ENCODE measurements at places on chromosomes 16 and 17. TPM values are rescaled to one million over a fixed set of nuclear protein-coding genes. Genes with fewer than 3 reads are reported as not detected.

The MSLN gene
- not detected for total RNA-seq

The SLC52A1 gene
- not detected for total RNA-seq

The CES5A gene
- total RNA-seq, result 0.41 TPM

The SLC4A1 gene
- total RNA-seq, result 4.9 TPM

The NEUROD2 gene
- total RNA-seq, result 44.8 TPM

The SRCIN1 gene
- 23.6 TPM for total RNA-seq

The SLC35G6 gene
- total RNA-seq, result not detected

The DRC3 gene
- total RNA-seq, result 1.6 TPM

The KIF2B gene
- not detected for total RNA-seq

The RRAD gene
- 2.4 TPM for total RNA-seq

The COX6A2 gene
- not detected for total RNA-seq

The RTN4RL1 gene
- 20.4 TPM for total RNA-seq

The CCDC102A gene
- 0.82 TPM for total RNA-seq

The GPR179 gene
- total RNA-seq, result 1.2 TPM

The CLEC10A gene
- not detected for total RNA-seq

The PIPOX gene
- 4.9 TPM for total RNA-seq

The SLC16A6 gene
- 1.2 TPM for total RNA-seq

The TNFRSF17 gene
- total RNA-seq, result 2.0 TPM

The CTRB1 gene
- not detected for total RNA-seq

The JPH3 gene
- total RNA-seq, result 48.1 TPM

The KRTAP4-9 gene
- not detected for total RNA-seq

The RHBDF2 gene
- total RNA-seq, result 1.6 TPM

The C16orf54 gene
- 0.41 TPM for total RNA-seq

The ITGB4 gene
- 1.2 TPM for total RNA-seq

The RNF112 gene
- total RNA-seq, result 26.1 TPM

All from frontal cortex (tissue), 4 donors.